Stimulated activated CD4-positive, alpha-beta T cell treated with anti-CD3 and anti-CD28 coated beads, Interleukin-2, amount 100 ng/mL, for 24 hours (primary cell): ENCODE measurements at places on chromosomes 7 and 10.

DNA sequence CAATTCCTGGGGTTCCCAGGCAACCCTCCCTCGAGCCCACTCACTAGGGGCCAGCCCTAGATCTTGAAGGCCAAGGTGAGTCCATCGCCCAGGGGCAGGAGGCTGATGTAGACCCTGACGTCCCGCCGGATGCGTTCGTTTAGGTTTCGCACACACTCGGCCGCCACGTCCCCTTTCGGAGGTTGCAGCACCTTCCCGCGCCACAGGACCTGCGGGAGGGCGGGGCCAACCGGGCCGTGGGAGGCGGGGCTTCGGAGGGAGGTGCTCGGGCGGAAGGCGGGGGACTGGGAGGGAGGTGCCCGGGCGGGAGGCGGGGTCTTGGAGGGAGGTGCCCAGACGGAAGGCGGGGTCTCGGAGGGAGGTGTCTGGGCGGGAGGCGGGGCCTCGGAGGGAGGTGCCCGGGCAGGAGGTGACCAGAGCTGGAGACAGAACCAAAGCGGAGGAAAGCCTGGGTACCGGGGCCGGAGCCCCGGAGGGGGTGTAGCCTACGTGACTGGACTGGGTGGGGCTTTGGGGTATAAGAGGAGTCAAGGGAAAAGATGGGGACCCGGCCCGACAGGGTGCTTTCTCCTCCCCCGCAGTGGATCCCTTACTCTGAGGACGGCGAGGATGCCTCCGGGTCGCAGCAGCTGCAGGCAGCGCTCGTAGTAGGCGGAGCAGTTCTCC, 1.6 kb downstream of the COMTD1 start:
- peak; percentile 98 for DNase-seq

GRCh38 chr10:32005050-32005449, 51.2 kb downstream of the KIF5B start:
- no peak for DNase-seq

DNA sequence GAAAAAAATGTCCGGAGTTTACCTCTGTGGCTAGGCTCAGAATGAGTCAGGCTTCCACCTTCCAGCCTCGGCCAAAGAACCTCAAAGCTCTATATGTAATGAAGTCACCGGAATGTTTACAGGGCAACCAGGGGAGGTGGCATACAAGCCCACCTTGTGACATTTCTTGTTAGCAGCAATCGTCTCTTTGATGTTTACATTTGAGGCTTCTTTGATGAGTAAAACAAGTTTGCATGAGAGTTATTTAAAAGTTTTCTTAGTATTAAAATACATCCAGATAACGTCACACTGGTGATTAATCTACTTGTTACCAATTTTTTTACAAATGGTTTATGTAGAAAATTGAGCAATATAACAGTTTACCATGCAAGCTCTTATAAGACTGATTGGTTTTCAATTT, 133.1 kb upstream of the ADAM12 start:
- DNase-seq: no peak

- DNase-seq: no peak
Measured at GRCh38 chr10:80485076-80485945, 31.2 kb downstream of the TSPAN14 start.

- DNase-seq: no peak
Measured at GRCh38 chr10:28600056-28600455, 67.1 kb downstream of the WAC start.

- no peak for DNase-seq
Measured at GRCh38 chr7:154853063-154853726, 149.7 kb downstream of the PAXIP1 start.

DNA sequence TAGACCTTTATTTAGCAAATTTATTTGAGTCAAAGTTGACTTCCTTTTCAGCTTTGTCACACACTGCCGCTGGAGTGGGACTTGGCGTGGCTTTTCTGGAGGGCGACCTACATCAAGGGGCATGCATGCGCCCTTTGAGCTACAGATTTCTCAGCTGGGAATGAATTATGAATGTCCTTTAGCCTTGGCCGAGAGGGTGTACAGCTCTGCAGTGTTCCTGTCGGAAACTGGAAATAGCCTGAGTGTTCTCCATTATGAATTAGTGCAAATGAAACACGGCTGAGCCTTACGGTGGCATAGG, 79.7 kb downstream of the GLRX3 start:
- DNase-seq: no peak

DNA sequence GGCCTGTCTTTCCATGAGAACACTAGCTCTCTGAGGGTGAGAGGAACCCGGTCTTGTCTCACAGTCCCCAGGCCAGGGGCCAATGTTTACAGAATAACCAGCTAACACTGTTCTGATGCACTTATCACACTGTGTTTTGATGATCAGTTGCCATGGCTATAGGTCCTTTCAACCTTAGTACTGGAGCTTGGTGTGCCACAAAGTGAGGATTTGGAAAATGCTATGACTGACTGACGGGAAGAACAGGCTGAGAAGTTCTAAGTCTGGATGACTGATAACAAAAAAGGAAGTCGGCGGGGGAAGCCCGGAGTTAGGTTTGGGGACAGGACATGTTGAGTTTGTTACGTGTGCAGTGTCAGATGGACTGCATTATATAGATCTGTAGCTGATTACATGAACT, 141.8 kb downstream of the CTTNBP2 start:
- no peak for DNase-seq

DNA sequence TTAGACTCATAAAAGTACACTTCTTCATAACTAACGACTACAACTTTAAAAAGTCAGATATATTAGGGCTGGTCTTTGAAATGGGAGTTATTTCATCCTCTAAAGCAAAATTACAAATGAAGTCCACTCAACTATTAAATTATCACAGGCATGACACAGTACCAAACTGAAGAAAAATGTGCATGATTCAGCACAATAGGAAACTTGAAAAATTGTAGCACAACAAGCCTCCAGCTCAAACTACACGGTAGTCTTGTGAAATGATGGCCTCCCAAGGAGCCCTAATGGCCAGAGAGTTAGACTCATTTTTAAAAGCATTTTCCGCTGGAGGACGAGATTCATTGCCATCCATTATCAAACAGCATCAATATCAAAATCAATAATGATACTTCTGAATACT, 76.4 kb downstream of the MAGI2 start:
- DNase-seq: no peak

DNA sequence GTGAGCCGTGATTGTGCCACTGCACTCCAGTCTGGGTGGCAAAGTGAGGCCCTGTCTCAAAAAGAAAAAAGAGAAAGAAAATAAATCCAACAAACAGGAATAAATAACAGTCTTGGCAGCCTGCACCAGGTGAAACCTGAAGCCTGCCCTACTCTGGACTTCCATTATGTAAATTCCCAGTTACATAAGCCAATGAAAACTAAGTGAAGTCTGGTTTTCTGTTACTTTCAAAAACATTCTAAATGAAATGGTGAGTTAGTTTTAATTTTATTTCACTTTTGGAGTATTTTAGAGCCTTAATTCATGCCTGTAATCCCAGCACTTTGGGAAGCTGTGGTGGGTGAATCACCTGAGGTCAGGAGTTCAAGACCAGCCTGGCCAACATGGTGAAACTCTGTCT, 22.5 kb upstream of the HIBADH start:
- DNase-seq: no peak

DNA sequence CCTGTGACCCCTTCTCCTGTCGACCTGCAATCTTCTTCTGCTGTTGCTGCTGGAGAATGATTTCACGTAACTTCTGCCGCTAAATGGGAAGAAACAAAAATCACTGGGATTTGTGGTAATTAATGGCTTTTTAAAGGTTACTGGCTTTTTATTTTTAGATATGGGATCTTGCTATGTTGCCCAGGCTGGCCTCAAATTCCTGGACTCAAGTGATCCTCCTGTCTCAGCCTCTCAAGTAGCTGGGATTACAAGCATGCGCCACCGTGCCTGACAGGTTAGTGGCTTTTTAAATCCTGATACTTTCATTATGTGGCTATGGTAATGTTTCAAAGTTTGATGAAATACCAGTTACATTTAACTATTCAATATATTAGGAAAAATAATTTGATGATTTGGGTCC, 154.6 kb downstream of the GALNT11 start:
- DNase-seq: no peak

- no peak for DNase-seq
Measured at GRCh38 chr7:17392846-17393245, 94.4 kb downstream of the AHR start.

GRCh38 chr10:128694851-128695725, 568.9 kb upstream of the MKI67 start:
- no peak for DNase-seq

- no peak for DNase-seq
Measured at GRCh38 chr7:19851504-19851903, 78.1 kb upstream of the TMEM196 start.

- DNase-seq: no peak
Measured at GRCh38 chr7:112853422-112853821, 63.2 kb upstream of the TMEM168 start.

- DNase-seq: no peak
Measured at GRCh38 chr7:113085781-113086390, 741 bp downstream of the GPR85 start.

- no peak for DNase-seq
Measured at GRCh38 chr10:51063166-51063565, 11.1 kb upstream of the PRKG1 start.

DNA sequence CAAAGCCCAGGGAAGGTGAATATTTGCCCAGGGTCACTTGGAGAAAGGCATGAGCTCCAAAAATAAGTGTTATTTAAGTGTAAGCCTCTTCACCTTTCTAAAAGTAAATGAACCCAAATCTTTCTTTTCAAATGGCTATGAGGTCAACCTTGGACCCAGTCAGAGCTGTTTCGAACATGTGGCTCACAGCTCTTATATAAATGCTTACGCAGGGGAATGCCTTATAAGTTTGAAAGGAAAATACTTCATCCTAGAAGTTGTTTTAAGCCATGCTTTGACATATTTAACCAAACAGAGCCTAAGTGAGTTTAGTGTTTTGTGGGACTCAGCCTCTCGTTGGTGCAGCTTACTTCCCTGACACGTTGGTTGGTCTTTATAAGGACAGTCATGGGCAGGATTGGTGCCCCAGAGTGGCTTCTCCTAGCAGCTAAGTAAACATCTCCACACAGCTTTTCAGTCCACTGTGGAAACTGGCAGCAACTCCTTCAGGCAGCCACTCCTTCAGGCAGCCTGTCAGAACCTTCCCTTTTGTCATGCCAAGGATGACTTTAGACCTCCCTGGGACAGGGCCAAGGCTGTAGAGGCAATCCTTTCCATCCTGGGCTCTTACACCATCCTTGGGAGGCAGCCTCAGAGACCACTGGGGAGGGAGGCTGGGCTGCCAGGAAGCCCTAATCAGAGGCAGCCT, 43.6 kb downstream of the MINDY4 start:
- DNase-seq: no peak

GRCh38 chr7:26723129-26723528, 141.3 kb downstream of the SKAP2 start:
- no peak for DNase-seq

GRCh38 chr7:74092964-74093471, 9.4 kb downstream of the LIMK1 start:
- no peak for DNase-seq

DNA sequence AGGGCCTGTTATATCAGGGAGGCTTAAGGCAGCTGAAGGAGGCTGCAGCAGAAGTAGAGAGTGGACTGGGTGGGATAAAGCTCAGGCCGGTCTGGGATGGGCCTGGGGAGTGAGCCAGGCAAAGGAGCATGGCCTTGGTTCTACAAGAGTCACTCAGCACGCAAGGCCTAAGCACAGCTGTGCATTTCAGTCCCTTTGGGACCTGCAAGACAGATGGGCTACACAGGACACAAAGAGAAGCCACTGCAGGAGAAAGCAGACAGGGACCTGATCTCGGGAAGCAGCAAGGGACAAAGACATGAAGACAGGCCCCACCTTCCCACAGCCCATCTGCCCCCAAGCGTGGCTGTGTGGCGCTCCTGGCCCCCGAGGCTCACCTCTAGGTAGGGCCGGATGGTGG, 29.4 kb downstream of the RRP12 start:
- DNase-seq: no peak

DNA sequence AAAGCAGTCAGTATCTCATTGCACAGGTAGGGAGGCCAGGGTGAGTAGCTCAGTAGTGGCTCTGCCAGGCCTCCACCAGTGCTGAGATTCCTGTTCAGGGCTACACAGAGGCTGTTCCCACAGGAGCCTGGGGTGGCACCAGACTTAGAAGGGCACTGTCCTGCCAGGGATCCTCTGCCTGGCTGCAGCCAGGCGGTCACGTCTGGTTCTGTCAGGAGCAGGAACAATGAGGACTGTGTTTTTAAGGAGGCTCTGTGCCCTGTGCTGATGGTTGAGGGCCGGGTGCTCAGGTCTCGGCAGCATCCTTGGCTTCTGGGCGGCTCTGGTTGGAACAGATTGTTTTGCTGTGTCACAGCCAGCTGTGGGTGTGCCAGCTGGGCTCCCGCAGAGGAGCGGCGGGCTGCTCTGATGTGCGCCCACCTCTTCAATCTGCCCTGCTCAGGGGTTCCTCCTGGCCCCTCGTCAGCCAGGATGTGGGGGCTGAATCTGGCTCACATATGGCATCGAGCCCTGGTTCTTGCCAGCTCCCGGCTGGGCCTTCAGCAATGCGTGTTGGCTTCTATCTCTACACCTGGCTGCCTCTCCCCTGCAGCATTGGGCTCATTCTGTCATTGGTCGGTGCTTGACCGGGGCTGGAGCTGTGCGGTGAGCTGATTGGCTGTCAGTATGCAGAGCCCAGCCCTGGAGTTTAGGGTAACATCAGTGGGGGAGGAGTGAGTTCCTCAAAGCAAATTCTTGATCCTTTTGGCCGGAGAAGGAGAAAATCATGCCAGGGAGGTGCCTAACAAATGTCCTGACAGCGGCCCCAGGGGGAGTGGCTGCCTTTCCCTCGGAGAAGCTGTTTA, 41.2 kb downstream of the TACR2 start:
- no peak for DNase-seq

GRCh38 chr10:80187465-80188409, 17.6 kb downstream of the ANXA11 start:
- peak; percentile 64 for DNase-seq

GRCh38 chr7:104048055-104048454, 58.6 kb upstream of the RELN start:
- no peak for DNase-seq

GRCh38 chr7:26183545-26184280, 16.8 kb downstream of the HNRNPA2B1 start:
- no peak for DNase-seq

GRCh38 chr7:112512451-112513210, 31.8 kb downstream of the LSMEM1 start:
- no peak for DNase-seq

GRCh38 chr10:46319389-46319788, 32.6 kb downstream of the ANTXRL start:
- no peak for DNase-seq

GRCh38 chr7:83472376-83472775, 176.6 kb downstream of the SEMA3E start:
- no peak for DNase-seq

- DNase-seq: no peak
Measured at GRCh38 chr7:43953071-43953470, 26.8 kb downstream of the UBE2D4 start.

- no peak for DNase-seq
Measured at GRCh38 chr7:25240340-25240739, 12.1 kb upstream of the NPVF start.

- no peak for DNase-seq
Measured at GRCh38 chr10:116866987-116867595, 17.8 kb downstream of the ENO4 start.

GRCh38 chr10:7046615-7047014, 364.2 kb downstream of the SFMBT2 start:
- DNase-seq: no peak

- DNase-seq: no peak
Measured at GRCh38 chr7:20409961-20410360, 79.3 kb downstream of the ITGB8 start.
